Frontal cortex (tissue), 4 donors: ENCODE measurements at places on chromosomes 5 and 9. TPM values are rescaled to one million over a fixed set of nuclear protein-coding genes. Genes with fewer than 3 reads are reported as not detected.

GRCh38 chr5:15715535-15715934 is 215.6 kb downstream of the FBXL7 start:
- DNase-seq, result no peak

GRCh38 chr5:172714491-172715420 is 56.2 kb downstream of the DUSP1 start:
- DNase-seq, result peak; percentile 71

GRCh38 chr9:136928591-136928990 is 15.9 kb downstream of the FBXW5 start:
- no peak for DNase-seq

- no peak for DNase-seq
These were observed 169.3 kb downstream of the SGCD start for GRCh38 chr5:156496291-156496690.

- DNase-seq, result no peak
These were observed 27.9 kb downstream of the DOCK8 start for GRCh38 chr9:242461-243080.

- no peak for DNase-seq
These were observed 138.1 kb downstream of the EMB start for GRCh38 chr5:50302815-50303490.

GRCh38 chr5:115584501-115584900 is 17.8 kb downstream of the TICAM2 start:
- DNase-seq, result no peak

DNA sequence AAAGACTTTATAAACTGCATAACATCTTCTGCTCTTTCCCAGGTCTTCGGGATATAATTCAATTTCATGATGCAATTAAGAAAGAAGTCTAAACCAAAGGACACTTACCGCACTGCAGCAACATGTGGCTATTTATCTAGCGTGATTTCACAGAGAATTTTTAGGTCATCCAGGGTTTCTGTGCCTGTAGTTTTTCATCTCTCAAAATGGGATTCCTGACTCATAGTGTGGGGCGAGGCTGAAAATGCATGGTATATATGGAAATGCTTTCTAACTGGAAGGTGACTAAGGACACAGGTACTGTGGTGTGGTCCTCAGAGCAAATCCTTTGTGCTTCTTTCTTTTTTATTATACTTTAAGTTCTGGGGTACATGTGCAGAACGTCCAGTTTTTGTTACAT is 557.7 kb upstream of the KLF4 start:
- DNase-seq, result no peak

GRCh38 chr5:4613440-4613839 is 526.7 kb upstream of the ADAMTS16 start:
- DNase-seq, result no peak

DNA sequence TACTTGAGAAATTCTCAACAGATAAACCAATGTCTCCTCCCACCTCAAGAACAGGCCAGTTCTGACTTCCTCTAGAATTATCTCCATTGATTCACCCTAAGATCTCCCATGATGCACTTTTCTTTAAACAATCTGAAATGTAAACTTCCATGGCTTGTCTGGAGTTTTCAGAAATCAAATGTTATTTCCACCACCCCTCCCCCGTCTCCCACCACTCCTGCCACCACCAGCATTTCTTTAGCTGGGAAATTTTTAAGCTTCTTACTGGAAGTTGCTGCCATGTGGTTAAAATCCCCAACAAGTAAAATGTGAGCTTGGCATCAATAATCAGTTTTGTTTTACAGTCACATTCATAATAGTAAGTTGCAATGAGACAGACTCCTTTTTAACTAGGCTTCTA is 32.8 kb upstream of the BASP1 start:
- no peak for DNase-seq

GRCh38 chr9:13960011-13960765 is 353.8 kb downstream of the NFIB start:
- no peak for DNase-seq

GRCh38 chr9:97504381-97505216 is 3.1 kb downstream of the TMOD1 start:
- no peak for DNase-seq

- DNase-seq, result no peak
These were observed 65.5 kb upstream of the PCSK5 start for GRCh38 chr9:75824816-75825568.

DNA sequence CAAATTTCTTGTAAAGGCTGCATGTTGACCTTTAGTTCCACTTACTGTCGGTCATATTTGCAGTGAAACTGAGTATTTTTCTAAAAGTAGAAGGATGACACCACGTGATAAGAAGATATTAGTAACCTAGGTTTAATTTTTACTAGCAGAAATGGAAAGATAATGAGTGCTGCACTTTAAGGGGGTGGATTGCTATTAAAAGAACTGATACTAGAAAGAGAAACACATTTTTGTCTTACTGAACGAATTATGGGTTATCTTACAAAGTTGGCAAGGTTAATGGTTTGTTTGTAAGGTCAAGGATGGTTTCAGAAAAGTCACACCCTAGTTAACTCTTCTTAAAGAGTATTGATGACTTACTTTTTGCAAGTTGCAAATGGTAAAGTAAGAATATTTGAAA is 2.4 kb downstream of the MACIR start:
- DNase-seq, result no peak

DNA sequence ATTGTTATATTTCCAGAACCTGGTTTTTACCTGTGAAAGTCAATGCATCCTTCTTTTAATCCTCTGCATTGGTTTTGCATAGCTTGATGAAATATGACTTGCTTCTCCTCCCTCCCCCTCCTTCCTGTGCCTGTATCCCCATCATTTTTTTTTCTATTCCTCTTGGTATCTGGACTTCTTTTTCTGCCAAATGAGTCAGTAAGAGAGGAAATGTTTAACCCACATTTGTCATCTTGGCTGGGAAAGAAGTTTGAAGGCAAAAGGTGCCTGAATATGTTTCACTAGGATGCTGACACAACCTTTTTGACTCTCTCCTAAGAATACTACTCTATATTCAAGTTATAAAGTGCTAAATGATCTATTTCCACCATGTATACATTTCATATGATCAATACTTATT is 35.5 kb upstream of the CDKN2B start:
- no peak for DNase-seq

DNA sequence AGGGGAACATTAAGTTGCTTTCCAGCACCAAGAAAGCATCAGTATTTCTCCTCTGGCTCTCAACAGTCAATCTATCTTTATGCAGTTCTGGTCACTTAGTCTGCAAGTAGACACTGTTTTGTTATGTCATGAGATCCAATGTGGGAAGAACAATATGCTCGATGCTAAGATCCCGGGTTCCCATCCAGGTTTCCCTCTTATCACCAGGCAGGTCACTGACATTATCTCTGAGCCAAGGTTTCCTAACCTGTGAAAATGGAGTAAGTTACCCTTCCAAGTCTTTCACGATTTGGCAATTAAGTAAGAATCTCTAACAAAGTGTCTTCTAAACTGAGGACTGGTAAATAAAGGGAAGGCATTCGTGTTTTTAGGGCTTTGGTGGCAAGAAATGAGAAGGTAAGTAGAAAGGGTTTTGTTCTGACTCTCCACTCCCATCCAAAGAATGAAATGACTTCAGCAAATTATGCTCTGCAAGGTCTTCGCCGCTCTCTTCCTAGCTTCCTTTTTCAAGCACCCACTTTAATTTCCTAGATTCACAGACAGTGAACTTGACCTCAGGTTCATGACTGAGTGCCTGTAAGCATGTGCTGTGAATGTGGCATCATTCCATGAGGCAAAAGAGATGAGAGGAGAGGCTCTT is 86.4 kb downstream of the DCP2 start:
- no peak for DNase-seq

The ZNF367 gene
- total RNA-seq, result 4.1 TPM

The AJM1 gene
- total RNA-seq, result 0.82 TPM

The F2R gene
- 22.8 TPM for total RNA-seq

The EIF4E1B gene
- under 0.01 TPM for total RNA-seq

The ARSI gene
- total RNA-seq, result 0.41 TPM

The BTNL3 gene
- not detected for total RNA-seq

The PALM2AKAP2 gene
- 4.1 TPM for total RNA-seq

The EPB41L4A gene
- total RNA-seq, result 33.8 TPM

The OR1Q1 gene
- not detected for total RNA-seq

The F2RL2 gene
- under 0.01 TPM for total RNA-seq

The P4HA2 gene
- total RNA-seq, result 13.9 TPM
